ENCODE measurements at places on chromosomes 3 and 15.

GRCh38 chr3:160694345-160694744 lies 17.4 kb downstream of the ARL14 start:
- DNase-seq: no peak

DNA sequence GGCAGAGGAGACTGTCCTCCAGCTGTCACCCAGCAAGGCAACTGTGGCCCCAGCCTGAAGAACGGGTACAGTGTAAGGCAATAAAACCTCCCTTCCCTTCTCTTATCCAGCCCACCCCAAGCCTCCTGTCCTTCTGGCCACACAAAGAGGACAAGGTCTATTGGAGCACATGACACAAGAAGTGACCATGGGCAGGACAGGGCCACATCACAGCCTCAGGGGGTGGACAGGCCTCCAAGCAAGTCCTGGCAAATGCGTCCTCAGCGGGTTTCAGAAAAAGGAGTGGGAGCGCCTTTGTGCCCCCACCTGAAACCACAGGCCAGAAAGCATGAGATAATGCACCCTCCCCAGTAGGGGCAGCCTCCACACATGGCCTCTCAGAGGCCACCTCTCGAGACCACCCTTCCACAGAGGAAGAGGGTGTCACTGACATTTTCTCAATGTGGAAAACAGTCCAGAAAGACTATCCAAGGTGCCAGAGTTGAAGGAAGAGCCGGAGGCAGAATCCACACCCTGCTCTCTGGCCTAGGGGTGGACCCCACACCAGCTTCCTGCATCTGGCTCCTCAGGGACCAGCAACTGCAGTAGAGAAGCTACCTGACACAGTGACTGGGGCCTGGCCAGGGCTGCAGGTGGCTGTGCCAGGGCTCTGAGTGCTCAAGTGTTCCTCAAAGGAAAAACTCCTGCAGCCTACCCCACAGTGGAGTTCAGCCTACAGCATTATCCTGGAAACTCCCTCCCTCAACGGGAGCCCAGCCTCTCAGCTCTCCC lies 43.9 kb downstream of the CCDC12 start:
- no peak for DNase-seq

GRCh38 chr3:77146004-77146403 lies 106.1 kb downstream of the ROBO2 start:
- DNase-seq: no peak

DNA sequence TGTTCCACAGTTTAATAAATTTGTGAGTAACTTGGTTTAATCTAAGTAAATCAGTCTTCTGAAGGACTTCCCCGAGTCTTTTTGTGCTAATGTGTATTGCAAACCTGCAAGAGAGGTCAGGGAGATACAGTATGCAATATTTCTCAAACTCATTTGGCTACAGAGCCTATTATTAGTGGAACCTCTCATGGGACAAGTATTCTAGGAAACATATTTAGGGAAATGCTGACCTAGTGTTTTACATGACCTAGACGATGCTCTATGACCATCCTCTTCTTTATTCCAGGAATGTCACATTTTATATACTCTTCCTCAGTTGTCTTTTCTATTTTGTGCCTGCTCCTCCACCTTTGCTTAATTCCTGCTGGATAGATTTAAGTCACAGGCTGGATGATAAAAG lies 327.8 kb upstream of the TBC1D5 start:
- DNase-seq: no peak
